GM20000 (cell line): ENCODE measurements at places on chromosomes 4 and X.

DNA sequence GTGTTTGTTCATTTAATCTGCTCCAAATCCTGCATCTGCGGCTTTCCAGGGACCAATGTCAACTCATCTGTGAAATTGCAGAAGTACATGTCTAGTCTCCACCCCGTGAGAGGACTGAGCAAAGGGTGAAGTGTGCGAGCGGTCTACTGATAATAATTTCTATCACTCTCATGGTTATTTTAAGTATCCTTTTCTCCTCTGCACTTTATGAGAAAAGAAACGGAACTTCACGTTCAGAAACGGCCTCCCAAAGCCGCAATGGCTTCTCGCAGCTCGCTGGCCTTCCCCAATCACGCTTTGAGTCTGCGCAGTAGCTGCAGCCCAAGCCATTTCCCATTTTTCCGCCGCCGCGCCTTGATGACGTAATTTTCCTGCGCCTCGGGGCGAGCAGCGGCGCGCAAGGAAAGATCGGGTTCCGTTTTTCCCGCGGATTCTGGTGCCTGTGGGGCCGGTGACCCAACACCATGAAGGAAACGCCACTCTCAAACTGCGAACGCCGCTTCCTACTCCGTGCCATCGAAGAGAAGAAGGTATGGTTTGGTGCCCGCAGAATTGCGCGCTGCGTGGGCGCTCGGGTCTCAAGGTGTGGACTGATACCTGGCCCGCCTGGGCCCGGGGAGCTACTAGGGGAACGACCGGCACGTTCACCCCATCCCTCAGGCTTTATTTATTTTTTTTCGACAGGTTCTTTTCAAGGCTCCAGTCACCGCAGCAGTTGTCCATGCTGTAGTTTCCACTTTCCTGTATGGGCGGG lies at the start of gene EXOSC9:
EXOSC9 (plus strand) TSS at position 363 of the 754 bp plus-strand sequence; CDS start at position 465, 102 bp downstream.
- DNase-seq, result peak; percentile 78

- peak; percentile 22 for DNase-seq
Observed at GRCh38 chr4:40134206-40134917, 62.5 kb upstream of the RHOH start.

DNA sequence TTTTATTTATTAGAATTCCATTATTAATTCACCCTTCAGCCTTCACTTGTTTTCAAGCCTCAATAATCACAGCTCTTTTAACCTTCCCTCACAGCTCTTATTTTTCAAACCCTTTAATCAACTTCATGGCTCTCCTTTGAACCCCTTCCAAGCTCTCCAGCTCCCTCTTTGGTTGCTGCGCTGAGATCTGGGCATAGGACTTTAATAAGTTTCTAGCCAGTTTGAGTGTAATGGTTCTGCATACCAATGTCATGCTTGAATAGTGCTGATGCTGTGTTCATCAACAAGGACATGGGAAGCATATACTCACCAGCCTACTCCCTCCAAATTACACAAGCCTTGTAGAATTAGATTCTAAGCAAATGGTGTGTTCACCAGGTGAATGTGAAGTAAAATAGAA lies 3.5 kb upstream of the RNF212 start:
- DNase-seq, result no peak

DNA sequence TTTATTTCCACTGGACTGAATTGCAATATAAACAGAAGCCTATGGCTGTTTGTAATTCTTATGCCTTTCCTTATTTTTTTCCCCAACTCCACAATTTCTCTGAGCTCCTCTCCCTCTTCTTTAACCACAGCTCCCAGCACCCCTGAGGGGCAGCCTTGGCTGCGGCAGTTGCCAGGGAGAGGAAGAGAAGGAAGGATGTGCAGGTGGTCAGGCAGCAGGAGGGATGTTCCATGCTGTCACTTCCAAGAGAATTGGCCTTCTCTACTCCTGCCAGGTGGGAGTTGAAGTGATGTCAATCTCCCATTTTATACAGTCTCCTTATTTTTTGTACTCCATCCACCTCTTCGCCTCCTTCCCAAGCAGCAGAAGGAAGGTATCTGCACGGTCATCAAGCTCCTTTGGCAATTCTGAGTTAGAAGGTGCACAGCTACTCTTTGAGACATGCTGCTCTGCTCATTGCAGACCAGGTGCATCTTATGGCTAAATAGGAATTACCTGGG lies 343.3 kb upstream of the RPS6KA3 start:
- DNase-seq, result no peak
